ENCODE measurements at places on chromosomes 1 and 21.

DNA sequence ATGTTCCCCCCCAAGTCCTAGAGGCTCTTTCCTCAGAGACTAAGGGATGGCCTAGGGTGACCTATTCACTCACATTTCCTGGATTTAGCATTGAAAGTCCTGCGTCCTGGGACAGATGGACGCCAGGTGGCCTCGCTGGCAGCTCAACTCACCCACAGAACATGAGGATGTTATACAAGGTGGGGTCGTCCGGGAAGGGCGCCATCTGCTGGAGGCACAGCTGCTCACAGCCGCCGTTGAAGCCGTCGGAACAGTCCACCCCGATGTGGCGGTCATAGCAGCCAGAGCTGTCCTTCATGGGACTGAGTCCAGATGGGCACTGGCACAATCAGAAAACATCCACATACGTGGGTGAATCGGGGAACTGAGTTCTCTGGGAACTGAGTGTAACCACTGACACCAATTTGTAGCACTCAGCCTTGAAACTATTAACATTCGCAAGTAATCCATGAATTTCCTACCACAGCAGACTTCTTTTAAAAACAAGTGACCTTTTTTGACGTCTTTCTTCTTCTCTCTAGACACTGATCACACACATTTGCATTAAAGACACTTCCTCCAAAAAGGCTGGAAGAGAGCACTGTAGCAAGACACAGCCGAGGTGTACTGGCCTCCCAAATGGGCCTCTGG lies 215.4 kb downstream of the ASTN1 start:
- DNase-seq: peak; percentile 54

DNA sequence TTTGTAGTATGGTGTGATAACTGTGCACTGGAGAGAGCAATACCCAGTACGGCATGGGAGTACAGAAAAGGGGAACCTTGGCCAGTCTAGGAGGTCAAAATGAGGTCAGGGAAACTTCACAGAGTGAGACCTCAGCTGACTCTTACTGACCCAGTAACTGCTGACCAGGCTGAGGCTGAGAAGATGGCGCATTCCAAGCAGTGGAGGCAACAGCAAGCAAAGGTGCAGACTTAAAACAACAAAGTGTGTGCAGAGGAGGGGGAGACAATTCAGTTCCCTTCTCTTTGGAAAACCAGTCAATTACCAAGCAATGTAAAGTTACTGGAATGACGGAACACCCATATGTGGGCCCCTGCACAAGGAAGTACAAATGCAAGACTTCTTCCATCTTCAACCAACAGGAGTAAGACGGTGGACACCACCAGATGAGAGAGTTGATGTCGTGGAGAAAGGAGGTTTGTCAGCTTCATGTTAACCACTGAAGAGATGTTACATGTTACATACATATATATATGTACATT lies 54.6 kb upstream of the PRDX6 start:
- no peak for DNase-seq

DNA sequence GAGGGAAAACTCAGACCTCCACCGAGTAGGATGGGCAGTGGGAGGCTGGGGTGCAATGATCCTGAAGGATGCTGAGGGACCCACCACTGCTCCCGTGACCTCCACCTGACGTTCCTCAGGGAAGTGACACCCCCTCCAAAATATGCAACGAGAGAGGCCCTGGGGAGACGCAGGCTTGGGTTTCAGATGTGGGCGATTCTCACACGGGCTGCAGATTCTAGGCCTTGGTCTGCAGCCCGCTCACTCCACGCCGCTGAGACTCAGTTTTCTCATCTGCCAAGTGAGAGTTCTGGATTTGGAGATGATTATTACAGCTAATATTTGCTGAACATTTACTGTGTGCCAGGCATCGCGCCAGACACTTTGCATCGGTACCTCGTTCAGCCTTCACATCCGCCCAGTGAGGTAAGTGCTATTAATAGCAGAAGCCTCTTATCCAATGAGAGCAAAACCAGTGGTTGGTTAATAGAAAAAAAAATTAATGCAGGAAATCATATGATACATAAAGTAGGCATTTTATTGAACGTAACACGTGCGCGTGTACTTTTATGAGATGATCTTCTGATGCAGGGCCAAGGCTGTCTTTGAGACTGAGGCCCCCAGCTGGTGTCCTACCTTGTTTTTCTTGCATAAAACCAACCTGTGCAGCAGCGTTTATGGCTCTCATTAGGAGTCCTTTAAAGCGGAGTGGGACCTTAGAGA lies 102.0 kb upstream of the RUNX3 start:
- peak; percentile 59 for DNase-seq

DNA sequence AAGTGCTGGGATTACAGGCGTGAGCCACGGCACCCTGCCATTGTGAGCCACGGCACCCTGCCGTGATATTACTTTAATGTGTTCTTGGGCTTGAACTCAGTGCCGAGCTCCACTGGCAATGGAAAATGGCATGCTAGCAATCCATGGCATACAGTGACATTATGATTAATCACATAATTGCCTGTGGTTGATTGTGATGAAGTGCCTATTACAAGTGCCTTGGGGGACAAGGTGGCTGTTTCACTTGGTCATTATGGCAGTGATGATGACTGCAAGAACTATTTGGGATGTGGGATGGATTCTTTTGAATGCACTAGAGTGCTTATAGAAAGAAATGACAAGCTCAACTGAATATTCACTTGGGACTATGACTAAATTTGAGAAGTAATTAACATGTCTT lies 22.3 kb upstream of the HPCAL4 start:
- no peak for DNase-seq

GRCh38 chr21:45947716-45948255 lies 33.8 kb upstream of the COL6A1 start:
- no peak for DNase-seq

GRCh38 chr1:114585231-114585630 lies 3.8 kb upstream of the BCAS2 start:
- peak; percentile 6 for DNase-seq
